ENCODE measurements at places on chromosomes 5 and 9.
A peak's percentile ranks its signal among the peaks of the same experiment; 100 is the strongest.

DNA sequence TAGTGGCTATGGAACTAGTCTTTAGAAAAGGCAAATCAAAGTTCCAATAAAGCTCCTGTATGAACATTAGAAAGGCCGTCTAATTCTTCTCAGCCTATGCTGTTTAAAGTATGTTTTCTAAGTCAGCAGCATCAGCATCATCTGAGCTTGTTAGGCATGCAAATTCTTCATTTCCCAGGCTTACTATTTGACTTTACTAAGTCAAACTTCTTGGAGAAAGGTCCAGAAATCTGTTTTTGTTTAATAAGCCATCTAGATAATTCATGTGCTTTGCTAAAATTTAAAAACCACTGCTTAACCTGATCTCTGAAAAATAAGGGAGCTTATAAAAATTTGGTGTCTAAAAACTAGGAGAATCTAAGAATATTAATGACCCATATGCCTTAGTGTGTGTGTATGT is 200.2 kb upstream of the SGCD start:
- no peak for DNase-seq

GRCh38 chr9:70581214-70581954 is 166.9 kb upstream of the KLF9 start:
- DNase-seq, result no peak

GRCh38 chr5:72347801-72348308 is 27.7 kb downstream of the PTCD2 start:
- peak; percentile 97 for DNase-seq

DNA sequence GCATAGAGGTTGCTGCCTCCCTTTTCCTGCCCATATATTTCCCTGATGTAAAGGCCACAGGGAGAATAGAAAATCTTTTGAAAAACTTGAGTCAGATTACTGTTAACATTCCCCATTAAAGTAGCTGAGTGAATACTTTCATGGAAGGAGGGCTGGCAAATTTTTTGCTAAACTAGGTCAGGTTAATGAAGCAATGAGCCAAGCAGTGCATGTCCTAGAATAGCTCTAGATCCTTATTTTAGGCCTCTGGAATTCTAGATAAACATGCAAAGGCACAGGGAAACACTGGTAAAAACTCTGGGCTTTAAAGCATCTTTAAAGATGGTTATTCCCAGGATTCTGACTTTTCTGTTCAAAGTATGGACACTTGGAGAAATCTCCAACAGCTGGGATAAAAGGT is 27.9 kb downstream of the TTC1 start:
- DNase-seq, result no peak

GRCh38 chr9:19387317-19387716 is 7.3 kb upstream of the RPS6 start:
- DNase-seq, result no peak

DNA sequence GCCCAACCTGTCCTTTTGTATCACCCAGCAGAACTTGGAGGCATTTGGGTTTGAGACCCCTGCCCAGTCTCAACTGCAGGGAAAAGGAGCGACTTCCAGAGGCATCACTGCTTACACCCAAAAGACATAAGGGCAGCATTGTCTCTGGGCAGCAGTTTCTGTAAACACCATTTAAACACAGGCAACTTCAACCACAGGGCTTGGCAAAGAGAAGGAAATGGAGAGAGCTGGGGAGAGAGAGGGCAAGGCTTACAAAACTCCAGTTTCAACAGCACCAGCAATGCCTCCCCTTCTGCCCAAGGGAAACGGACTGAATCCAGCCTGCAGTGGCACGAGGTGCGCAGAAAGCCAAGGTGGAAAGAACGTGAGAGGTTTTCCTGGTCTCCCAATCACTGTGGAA is 147.6 kb downstream of the ROR2 start:
- no peak for DNase-seq

DNA sequence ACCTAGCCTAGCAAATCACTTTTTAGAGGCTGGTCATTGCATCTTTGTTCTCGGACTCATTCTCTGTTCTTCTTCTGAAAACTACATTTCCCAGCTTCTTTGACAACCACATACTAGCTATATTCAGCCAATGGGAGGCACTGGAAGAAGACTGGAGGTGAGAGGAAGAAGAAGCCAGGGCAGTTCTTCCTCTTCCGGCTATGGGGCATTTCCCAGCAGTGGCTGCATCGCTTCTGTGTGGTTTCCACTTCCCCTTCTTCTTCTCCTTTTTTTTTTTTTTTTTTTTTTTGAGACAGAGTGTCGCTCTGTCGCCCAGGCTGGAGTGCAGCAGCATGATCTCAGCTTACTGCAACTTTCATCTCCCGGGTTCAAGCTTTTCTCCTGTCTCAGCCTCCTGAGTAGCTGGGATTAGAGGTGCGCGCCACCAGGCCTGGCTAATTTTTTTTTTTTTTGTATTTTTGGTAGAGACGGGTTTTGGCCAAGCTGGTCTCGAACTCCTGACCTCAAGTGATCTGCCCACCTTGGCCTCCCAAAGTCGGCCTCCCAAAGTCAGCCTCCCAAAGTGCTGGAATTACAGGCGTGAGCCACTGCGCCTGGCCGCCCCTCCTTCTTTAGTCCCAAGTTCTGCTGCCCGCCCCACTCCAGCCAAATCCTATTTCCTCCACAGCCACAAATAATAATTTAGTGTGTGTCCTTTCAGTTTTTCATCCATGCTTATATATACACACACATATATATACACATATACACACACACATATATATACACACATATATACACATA is 6.9 kb upstream of the UBAP1 start:
- DNase-seq, result no peak

DNA sequence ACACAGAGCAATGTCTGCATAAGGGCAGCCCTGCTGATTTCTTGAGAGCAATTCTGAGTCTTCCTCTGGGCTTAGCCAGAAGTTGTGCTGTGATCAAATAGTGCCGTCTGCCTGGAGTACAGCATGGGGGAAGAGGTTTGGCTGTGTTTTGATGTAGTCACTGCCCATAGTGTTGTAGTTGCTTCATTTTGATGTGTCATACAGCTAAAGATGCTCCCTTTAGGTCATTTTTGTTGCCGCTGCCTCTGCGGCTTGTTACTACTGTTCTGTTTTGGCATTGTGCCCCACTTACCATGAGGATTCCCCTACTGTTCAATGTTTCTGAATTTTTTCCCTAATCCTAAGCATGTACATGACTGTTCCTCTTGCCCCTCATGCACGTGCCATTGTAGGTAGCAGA is 23.0 kb downstream of the SLC36A1 start:
- peak; percentile 95 for DNase-seq

- DNase-seq, result no peak
Measured at GRCh38 chr9:34991607-34992375, 2.2 kb downstream of the DNAJB5 start.

DNA sequence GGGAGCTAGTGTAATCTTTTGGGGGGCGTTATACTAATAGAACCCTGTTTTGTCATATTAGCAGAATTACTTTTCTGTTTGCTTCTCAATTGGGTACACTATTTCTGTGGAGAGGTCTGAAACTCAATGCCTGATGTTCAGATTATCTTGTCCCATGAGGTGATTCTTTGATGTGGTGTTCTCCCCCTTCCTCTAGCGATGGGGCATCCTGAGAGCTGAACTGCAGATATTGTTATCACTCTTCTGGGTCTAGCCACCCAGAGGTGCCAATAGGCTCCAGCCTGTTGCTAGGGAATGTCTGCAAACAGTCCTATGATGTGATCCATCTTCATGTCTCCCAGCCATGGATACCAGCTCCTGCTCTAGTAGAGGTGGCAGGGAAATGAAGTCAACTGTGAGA is 233.1 kb upstream of the RASA1 start:
- DNase-seq, result no peak

- DNase-seq, result no peak
Measured at GRCh38 chr9:99262949-99263418, 40.9 kb downstream of the SEC61B start.

All from fibroblast of mammary gland (primary cell).